ENCODE measurements at places on chromosomes 6 and 20. TPM values are rescaled to one million over a fixed set of nuclear protein-coding genes. Genes with fewer than 3 reads are reported as not detected.

Gene SIRPA
- 24.7 TPM for polyA plus RNA-seq

Gene APOM
- polyA plus RNA-seq, result 154 TPM

Gene CST1
- not detected for polyA plus RNA-seq

DNA sequence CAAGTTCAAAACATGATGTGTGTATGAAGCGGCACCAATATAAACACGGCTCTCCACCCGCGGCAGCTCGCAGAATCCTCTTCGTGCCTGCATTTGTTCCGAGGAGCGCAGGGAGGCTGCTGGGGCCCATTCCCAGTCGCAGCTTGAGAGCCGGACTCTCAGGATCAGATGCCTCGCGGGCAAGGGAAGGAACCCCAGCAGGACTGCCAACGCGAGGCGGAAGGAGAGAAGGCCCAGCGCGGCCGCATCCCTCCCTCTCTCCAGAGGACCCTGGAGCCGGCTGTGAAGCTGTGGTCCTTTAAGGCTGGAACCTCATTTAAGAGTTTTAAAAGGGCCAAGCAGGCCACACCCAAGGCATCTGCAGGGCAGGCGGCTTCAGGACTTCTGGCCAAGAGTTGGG is 44.2 kb upstream of the ZBP1 start:
- H3K4me1 ChIP-seq, result peaks cover 15% of the 10 kb centered on the region
- no peaks in the 10 kb centered on the region for H3K36me3 ChIP-seq
- H3K27ac ChIP-seq, result no peak overlapping the region
- H3K4me3 ChIP-seq, result no peak overlapping the region
- no peak for DNase-seq
- H3K27me3 ChIP-seq, result no peaks in the 10 kb centered on the region

GRCh38 chr6:13643125-13643524 is 28.0 kb downstream of the NOL7 start:
- no peaks in the 10 kb centered on the region for H3K27me3 ChIP-seq
- H3K27ac ChIP-seq, result no peak overlapping the region
- H3K36me3 ChIP-seq, result peaks cover 6% of the 10 kb centered on the region
- DNase-seq, result no peak
- no peaks in the 10 kb centered on the region for H3K4me1 ChIP-seq

- no peak for DNase-seq
- H3K36me3 ChIP-seq, result no peaks in the 10 kb centered on the region
- H3K4me3 ChIP-seq, result no peak overlapping the region
- H3K27me3 ChIP-seq, result no peaks in the 10 kb centered on the region
- H3K27ac ChIP-seq, result no peak overlapping the region
These were observed 210.4 kb downstream of the FOXC1 start for GRCh38 chr6:1820165-1820564.
